ENCODE measurements at places on chromosomes 12 and 14.

GRCh38 chr12:98185606-98186005, 329.8 kb upstream of the TMPO start:
- DNase-seq = no peak

GRCh38 chr12:14317362-14318146, 47.9 kb upstream of the ATF7IP start:
- no peak for DNase-seq

DNA sequence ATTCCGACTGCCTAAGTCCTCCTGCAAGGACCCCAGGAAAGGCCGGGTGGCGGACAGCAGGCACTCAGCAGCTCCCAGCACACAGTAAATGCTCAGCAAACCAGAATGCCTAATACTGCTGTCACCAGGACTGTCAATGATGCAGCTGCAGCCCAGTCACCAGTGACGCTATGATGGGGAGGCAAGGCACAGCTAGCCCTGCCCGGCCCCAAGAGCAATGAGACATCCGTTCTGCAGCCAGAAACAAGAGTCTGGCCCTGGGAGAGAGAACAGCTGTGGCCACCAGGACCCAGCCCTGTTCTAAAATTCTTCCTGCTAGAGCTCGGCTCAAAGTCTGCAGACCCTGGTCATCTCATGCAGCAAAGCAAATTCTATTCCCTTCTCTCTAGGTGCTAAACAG, 69.8 kb downstream of the NCOR2 start:
- DNase-seq = no peak

GRCh38 chr14:41615011-41615595, 8.4 kb downstream of the LRFN5 start:
- DNase-seq = no peak

GRCh38 chr12:55788546-55788945, 29.0 kb downstream of the SARNP start:
- DNase-seq = no peak

DNA sequence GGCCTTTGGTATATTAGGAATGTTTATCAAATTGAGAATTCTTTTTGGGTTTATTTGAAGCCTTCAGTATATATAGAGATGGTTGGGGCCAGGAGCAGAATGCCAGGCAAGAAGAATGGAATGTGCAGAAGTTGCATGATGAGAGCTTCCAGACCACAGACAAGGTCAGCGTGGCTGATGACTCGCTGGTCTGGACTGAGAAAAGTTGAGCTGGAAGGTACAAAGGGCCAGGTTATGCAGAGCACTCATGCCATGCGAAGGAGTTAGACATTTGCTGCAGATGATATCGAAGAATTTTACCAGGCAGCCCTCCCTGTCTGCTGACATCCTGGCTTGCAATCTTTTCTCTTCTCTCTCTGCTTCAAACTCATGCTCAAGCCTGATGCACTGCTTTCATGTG, 196.2 kb upstream of the ARHGAP5 start:
- no peak for DNase-seq

DNA sequence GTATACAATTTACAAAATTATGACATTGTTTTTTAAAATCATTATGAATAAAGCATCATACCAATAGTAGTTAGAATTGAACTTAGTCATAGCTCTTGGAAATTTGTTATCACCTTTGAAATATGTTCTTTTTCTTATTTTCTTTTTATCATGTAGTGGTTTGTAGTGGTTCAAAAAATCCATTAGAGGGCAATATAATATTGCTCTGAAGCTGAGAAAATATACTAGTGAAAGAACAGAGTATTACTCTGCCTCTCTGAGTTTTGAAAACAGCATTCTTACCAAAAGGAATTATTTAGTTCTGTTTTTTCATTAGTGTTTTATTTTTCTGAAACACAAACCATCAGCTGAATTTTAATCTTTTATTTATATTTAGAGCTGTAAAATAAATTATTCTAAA, 76.2 kb downstream of the PDZRN4 start:
- no peak for DNase-seq

- DNase-seq = no peak
These were observed 5.9 kb upstream of the A2ML1 start for GRCh38 chr12:8816448-8817050.

DNA sequence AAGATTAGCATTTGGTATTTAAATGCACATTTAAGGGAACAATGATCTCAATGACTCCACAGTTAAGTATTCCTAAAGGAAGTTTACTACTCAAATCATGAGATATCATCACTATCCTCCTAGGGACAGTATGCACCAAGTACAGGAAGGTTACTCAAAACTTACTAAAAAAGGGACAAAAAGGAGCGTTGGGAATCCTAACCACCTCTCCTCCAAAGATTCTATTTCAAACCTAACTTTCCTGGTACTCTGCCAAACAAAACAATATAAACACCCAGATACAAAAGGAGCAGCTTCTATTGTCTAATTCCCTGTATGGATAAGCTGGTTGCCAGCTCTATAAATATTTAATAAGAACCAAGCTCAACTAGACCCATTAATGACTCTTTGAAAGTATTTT, 377.7 kb downstream of the NUAK1 start:
- DNase-seq = no peak

DNA sequence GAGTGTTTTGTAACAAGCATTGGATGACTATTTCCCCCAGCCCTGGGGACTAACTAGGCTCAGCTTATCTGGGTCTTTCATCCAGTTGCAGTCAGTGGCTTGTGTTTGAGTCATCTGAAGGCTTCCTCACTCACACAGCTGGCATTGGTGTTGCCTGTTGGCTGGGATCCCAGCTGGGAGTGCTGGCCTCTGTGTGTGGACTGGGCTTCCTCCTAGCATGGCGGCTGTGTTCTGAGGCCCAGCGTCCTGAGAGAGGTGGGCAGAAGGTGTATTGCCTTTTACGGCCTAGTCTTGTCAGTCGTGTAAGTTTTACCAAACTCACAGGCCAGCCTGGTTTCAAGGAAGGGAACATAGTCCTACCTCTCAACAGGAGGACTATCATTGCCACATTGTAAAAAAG, 28.3 kb upstream of the PPP2R5C start:
- peak; percentile 34 for DNase-seq

DNA sequence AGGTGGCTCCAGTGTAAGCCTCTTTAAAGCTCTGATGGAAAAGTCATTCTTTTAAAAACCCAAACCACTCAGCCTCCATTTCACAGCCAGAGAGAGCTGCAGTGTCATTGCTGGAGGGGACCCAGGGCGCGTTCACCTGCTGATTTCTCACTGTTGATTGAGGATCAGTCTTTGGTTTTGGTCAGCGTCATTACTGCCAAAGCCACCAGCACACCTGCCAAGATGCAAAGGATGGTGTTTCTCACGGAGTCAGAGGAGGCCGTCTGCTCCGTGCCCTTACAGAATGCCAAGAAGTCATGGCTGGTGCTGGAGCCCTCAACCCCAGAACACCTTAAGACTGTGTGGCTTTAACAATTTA, 32.8 kb upstream of the BATF start:
- peak; percentile 34 for DNase-seq

- peak; percentile 29 for DNase-seq
These were observed 61.6 kb upstream of the GZMB start for GRCh38 chr14:24695265-24696241.

DNA sequence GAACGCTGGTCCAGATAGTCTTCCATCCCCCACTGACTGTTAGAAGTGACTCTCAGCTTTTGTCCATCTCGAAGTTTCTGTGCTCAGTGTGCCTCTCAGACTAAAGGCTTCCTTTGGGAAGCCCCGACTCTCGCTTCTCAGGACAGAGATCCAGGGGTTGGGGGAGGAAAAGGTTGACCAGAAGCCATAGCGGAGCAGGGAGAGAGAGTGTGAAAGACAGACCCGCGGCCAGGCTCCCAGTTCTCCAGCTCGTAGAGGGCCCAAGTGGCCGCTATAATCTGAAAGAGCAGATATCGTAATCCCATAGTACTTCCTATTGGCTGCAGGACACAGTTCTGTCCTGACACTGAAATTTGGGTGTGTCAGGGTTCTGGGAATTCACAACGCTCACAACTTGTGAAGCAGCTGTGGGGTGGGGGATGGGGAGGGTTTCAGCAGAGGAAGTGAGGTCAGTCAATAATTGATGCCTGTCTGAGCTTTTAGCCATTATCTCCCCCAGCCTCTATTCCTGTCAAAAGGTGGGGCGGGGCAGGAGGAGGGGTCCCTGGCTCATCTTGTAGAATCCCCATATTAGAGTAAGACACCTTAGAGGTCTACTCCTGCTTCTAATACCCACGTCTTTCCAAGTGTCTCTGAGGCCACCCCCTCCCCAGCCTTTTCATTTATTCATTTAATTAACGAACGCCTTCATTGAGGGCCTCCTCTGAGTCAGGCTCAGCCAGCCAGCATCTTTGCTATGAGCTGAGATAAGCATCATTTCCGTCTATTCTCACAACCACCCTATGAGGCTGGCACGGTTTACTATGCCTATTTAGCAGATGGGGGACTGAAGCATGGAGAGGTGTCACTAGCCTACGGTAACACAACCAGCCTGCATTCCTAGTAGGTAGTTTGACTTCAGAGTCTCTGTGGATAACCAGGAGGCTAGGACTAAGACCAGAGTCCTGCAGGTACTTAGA, 1.6 kb upstream of the ACVRL1 start:
- no peak for DNase-seq

GRCh38 chr12:116299064-116299463, 21.6 kb upstream of the MED13L start:
- no peak for DNase-seq

- DNase-seq = no peak
These were observed 104.5 kb upstream of the FRMD6 start for GRCh38 chr14:51547260-51547659.

DNA sequence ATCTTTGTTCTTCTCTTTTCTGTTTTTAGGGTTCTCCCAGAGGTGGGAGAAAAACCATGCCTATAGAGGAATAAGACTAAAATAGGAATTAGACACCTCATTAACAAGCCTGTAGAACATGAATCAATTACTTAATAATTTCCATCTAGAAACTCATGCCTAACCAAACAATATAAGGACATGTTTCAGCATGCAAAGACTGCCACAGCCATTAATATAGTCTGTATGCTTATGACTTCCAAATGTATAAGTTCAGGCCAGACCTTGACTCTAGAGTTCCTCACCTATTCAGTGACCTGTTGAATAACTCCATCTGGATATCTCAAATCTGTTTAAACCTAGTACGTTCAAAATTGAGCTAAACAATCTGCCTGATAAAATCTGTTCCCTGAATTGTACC, 304.6 kb downstream of the BMP4 start:
- DNase-seq = no peak

DNA sequence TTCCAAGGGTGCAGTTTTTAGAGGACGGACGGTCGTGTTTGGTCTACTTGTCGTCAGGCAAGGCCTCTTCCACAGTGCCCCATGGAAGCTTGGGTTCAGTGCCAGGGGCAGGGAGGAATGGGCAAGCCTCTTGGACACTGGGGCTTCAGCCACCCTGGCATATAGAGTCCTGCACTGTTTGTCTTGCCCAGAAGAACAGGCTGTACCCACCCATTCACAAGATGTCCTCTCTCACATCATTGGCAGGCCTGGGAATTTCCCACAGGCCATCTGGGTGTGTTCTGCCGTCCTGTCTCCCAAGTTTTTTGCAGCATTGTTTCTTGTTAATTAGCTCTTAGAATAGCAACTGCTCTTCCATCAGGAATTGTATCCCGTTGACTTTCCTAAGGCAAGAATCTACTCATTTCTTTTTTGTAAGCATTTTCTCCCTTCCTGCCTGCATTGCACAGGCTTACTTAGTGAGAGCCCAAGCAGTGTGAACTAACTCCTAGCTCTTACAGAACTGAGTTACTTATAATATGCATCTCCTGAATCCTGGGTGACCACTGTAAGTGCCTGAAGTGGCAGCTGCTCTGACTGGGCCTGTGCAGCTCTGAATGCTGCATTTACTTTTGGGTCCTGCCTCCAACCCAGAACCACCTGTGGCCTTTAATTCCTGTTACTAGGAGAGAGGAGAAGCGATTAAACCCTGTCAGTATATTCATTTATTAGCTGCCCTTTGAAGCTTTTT, 149.4 kb upstream of the HIF1A start:
- DNase-seq = no peak

GRCh38 chr12:130601327-130601726, 114.8 kb downstream of the RIMBP2 start:
- no peak for DNase-seq

DNA sequence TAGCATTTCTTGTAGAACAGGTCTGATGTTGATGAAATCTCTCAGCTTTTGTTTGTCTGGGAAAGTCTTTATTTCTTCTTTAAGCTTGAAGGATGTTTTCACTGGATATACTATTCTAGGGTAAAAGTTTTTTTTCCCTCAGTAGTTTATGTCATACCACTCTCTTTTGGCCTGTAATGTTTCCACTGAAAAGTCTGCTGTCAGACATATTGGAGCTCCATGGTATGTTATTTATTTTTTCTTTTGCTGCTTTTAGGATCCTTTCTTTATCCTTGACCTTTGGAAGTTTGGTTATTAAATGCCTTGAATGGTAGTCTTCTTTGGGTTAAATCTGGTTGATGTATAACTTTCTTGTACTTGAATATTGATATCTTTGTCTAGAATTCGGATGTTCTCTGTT, 306.1 kb downstream of the FUT8 start:
- no peak for DNase-seq

DNA sequence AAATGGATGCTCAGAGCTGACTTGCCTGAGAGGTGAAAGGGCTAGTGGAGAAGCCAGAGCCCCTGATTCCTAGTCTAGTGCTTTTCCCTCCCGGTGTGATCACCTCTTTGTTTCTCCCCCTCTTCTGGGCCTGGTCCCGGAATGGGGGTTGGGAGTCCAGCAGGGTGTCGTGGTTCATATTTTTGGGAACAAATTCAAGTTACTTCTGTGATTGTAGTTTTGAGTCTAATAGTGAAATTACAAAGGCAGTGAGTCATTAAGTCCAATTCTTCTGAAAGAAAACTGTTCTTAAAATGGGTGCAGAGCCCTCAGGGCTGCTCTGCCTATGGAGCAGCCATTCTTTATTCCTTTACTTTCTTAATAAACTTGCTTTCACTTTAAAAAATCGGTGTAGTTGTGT, 7.6 kb downstream of the SUSD6 start:
- DNase-seq = peak; percentile 33

- DNase-seq = no peak
These were observed 841.1 kb downstream of the NRXN3 start for GRCh38 chr14:79011091-79011919.
